ENCODE measurements at places on chromosomes 11 and 22. TPM values are rescaled to one million over a fixed set of nuclear protein-coding genes. Genes with fewer than 3 reads are reported as not detected.

IGSF22 gene
- 0.52 TPM for total RNA-seq

OR8G1 gene
- not detected for total RNA-seq

KRTAP5-8 gene
- not detected for total RNA-seq

OR51B5 gene
- total RNA-seq = 0.26 TPM

DNA sequence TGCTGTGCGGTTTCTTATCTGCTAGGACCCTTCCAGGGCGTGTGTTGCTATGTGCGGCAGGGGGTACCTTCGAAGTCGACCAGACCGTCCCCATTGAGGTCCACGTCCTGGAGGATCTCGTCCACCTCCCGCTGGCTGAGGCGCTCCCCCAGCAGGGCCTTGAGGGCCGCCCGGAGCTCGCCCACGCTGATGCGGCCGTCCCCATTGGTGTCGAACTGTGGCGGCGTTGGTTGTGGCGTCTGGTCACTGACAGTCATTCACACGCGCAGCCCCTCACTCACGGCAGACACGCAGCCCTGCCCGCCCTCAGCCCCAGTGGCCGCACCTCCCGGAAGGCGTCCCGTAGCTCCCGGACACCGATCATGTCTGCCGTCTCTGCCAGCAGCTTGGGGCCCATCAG lies 3.5 kb downstream of the CABP2 start:
- no peak for DNase-seq

GRCh38 chr22:50676180-50676636 lies 3.6 kb downstream of the SHANK3 start:
- DNase-seq = no peak

ETS1 gene
- total RNA-seq = 25.3 TPM

EFCAB6 gene
- total RNA-seq = 0.94 TPM

- DNase-seq = no peak
These were observed 942 bp upstream of the RPS6KA4 start for GRCh38 chr11:64357904-64358535.

GRCh38 chr11:10387206-10388083 lies 67.6 kb upstream of the AMPD3 start:
- DNase-seq = no peak

DNA sequence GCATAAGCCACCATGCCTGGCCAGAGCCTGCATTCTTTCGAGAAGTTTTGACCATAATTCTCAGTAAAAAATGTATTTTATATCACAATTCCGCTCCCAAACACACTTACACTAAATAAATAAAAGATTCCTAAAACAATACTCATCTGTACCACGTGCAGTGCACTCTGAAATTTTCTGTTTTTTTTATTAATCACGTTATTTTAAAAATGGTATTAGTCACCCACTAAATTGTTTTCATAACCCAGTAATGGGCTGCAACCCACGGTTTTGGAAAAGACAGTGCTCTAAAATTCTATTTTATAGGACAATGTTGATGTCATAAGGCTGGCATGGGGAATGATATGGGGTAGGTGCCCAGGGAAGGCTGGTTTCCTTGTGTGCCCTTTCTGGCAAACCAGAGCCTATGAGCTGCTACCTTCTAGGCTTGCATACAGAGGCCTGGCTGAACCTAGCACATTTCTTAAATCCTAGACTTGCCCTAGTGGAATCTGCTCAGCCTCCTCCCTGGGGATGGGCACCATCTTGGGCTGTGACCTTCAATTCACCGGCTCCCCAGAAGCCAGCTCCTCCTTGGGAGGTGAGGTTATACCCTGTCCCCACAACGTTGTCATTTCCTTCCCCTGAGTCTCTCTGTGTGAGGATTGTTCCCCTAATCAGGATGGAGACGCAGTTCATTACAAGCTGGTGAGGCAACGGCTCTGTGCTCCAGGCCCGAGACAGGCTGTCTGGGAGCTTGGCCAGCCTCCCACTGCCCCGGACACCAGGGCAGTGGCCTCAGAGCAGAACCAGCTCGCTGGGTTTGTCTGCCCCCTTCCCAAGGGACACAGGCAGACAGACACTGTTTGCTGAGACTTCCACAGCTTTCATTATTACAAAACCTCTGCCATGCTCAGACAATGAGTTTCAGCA lies 116.5 kb upstream of the NAV2 start:
- no peak for DNase-seq

DNA sequence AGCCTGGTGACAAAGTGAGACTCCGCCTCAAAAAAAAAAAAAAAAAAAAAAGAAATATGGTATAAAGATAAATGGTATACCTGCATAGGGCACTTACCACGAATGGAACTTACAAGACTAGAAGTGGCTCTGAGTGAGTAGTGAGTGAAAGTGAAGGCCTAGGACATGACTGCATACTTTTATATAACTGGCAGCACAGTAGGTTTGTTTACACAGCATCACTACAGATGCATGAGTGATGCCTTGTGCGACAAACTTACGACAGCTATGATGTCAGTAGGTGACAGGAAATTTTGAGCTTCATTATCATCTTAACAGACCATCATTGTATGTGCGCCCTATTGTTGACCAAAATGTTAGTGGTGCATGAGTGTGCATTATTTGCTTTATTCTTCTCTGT lies 17.7 kb downstream of the XRCC6 start:
- DNase-seq = no peak

DNA sequence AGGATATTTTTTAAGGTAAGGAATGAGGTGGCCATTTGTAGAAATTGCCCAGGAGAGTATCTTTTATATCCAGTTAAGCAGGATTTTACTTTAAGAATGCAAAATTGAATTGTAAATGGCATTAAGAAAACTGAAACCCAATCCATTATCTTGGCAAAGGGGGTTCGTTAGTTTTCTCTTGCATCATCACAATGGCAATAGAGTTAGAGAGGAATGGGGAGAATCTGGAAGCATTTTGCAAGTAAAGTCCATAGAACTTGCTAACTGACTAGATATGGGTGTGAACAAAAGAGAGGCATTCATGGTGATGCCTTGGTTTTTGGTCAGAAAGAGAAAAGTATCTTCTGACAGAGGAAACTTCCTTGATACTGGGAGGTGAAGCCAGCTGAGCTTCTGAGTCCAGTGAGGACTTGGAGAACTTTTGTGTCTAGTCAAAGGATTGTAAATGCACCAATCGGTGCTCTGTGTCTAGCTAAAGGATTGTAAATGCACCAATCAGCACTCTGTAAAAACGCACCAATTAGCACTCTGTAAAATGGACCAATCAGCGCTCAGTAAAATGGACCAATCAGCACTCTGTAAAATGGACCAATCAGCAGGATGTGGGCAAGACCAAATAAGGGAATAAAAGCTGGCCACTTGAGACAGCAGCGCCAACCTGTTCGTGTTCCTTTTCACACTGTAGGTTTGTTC lies 3.6 kb upstream of the CCDC117 start:
- no peak for DNase-seq

DNA sequence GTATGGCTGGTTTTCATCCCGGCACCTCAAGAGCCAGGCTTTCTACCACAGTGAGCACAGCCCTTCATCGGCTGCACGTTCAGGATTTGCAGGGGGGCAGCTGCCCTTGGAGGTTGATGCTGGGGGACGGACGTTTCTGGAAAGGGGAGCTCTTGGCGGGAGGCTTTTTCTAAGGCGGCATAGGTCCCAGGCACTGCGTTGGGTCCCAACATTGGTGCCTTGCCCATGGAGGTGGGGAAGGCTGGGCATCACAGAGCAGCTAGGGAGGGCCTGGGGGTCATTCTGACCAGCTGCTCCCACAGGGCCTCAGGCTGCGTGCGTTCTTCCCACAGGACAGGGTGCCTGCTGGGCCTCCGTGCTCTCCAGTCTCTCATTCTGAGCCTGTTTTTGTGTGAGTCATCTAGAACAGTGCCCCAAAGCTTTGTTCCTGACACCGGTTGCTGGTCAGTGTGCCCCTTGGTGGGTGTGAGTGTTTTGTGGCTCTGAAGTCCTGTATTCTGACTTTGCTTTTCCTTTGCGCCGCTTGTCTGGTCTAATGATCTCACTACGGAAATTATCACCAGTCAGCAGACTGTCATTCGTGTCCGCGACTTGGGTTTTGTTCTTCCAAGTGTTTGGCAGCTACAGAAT lies 275.9 kb downstream of the TBC1D22A start:
- DNase-seq = no peak

PSMD13 gene
- 144 TPM for total RNA-seq
